ENCODE measurements at places on chromosomes 2 and 18. TPM values are rescaled to one million over a fixed set of nuclear protein-coding genes. Genes with fewer than 3 reads are reported as not detected.

Gene PROM2
- polyA plus RNA-seq = 44.5 TPM

GRCh38 chr18:69128978-69129377 lies 271.7 kb upstream of the DOK6 start:
- DNase-seq = no peak

- no peak for DNase-seq
Measured at GRCh38 chr2:69975853-69976462, 14.5 kb upstream of the ASPRV1 start.

- no peak for DNase-seq
Measured at GRCh38 chr2:100423631-100424030, 6.2 kb upstream of the CHST10 start.

Gene EMILIN2
- polyA plus RNA-seq = 14.5 TPM

Gene ASXL3
- 8.5 TPM for polyA plus RNA-seq

DNA sequence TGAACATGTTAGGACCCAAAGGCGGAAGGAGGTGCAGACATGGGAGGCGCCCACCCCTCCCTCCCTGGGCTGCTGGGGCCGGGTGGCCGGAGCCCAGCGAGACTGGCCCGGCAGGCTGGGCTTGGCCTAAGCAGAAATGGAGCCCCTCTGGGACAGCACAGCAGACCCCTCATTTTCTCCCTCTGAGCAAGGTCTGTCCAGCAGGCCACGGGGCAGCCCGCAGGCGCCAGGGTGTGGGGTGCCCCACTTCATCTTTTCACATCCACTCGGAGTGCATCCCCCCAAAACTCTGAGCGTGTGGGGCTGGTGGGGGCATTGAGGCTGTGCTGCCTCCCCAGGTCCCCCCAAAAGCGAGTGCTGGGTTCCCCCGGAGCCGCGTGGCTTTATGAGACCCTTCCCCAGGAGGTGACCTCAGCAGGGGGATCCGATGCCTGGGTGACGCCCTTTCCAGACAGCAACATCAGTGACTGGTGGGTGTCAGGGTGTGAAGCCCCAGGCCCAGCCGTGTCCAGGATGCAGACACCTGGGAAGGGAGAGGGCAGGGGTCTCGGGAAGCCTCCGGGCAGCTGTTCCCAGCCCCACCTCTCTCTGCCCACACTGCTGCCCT lies 36.7 kb upstream of the GPC1 start:
- no peak for DNase-seq

GRCh38 chr2:231174211-231174651 lies 24.2 kb upstream of the ARMC9 start:
- DNase-seq = no peak

- no peak for DNase-seq
Measured at GRCh38 chr18:53753601-53754000, 470.9 kb downstream of the MBD2 start.

Gene ALPG
- not detected for polyA plus RNA-seq

- no peak for DNase-seq
Measured at GRCh38 chr2:233165895-233166661, 85.4 kb upstream of the ATG16L1 start.

GRCh38 chr2:200748779-200749178 lies 62.9 kb upstream of the BZW1 start:
- no peak for DNase-seq

DNA sequence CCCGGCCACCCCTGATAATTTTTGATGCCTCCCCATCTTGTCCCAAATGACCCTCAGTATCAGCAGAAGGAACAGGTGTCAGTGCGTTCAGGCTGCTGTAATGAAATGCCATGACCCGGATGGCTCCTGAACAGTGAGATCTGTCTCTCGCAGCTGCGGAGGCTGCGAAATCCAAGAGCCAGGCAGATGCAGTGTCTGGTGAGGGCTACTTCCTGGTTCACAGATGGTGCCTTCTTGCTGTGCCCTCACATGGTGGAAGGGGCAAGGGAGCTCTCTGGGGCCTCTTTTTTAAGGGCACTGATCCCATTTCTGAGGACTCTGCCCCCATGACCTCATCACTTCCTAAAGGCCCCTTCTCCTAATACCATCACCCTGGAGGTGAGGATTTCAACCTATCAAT lies 152.2 kb downstream of the TWIST2 start:
- no peak for DNase-seq

DNA sequence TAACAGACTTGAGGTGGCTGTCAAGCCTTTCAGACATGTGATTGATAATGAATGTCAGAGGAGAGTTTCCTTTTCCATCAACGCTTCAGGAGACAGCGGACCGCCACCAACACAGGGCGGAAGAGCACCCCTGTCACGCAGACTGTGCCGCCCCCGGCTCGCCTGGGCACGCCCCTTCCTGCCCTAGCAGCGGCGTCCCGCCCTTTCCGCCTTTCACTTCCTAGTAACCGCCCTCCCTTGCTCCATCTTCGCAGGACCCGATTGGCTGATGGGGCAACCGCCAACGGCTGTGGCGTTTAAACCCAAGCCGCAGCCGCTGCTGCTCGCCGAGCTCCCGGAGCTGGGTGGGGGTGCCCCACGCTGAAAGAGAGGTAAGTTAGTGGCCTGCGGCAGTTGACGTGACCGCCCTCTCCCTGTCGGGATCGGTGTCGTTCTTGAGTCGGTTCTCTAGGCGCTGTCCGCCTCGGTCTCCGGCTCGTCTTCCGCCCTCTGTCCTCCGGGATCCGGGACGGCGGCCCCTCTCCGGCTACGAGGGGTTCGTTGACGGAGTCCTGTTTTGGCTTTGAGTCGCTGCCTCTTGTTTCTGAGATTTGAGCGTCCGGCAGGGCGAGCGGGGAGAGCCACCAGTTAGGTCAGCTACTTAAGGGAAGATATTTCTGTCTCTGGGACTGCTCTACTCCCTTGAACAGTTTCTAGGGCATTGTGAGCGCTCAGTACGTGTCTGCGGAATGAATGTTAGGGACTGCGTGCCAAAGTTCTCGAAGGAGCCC lies at the start of gene SGO2:
Gene SGO2, plus strand, starts transcription at position 326 of the 770 bp plus-strand sequence. CDS start 6,769 bp downstream, outside the sequence.
- peak; percentile 92 for DNase-seq

- DNase-seq = no peak
Measured at GRCh38 chr18:23547306-23547705, 39.0 kb downstream of the NPC1 start.

Gene SERPINB4
- 0.19 TPM for polyA plus RNA-seq

DNA sequence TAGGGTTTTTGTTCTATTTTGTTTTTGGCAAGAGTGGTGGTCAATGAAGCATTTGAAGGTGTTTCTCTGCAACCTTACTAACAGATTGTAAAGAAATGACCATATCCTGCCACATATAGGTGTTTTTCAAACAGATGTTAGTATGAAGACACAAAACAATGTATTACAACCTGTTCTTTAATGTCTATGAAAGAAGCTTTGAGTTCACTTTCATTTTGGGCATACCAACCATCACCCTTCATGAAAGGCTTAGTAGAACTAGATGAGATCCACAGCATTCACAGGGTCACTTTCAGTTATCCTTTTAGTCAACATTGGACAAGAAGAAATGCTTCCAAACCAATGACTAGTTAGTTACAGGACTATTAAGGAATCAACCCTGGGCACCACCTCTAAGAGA lies 95.1 kb downstream of the EHBP1 start:
- no peak for DNase-seq

DNA sequence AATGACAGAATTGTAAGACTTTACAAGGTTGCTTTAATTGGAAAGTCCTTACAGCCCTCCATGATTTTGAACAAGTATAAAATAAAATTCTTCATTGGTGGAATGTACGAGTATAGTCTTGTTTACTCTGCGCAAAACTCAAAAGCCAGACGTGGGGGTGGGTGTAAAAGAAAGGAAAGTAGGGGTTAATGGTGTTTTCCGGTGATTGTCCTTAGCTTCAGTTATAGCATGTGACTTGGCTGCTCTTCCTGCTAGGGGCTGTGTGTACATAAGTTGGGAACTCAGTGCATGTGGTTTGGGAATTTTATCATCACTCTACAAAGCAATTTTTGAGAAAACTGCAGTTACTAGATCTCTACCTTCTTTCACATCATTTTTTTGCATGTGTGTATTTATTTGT lies 82.4 kb upstream of the CAVIN2 start:
- DNase-seq = no peak

- DNase-seq = no peak
Measured at GRCh38 chr2:197975931-197976519, 171.6 kb downstream of the PLCL1 start.

- no peak for DNase-seq
Measured at GRCh38 chr18:46152436-46152807, 48.2 kb downstream of the HAUS1 start.

DNA sequence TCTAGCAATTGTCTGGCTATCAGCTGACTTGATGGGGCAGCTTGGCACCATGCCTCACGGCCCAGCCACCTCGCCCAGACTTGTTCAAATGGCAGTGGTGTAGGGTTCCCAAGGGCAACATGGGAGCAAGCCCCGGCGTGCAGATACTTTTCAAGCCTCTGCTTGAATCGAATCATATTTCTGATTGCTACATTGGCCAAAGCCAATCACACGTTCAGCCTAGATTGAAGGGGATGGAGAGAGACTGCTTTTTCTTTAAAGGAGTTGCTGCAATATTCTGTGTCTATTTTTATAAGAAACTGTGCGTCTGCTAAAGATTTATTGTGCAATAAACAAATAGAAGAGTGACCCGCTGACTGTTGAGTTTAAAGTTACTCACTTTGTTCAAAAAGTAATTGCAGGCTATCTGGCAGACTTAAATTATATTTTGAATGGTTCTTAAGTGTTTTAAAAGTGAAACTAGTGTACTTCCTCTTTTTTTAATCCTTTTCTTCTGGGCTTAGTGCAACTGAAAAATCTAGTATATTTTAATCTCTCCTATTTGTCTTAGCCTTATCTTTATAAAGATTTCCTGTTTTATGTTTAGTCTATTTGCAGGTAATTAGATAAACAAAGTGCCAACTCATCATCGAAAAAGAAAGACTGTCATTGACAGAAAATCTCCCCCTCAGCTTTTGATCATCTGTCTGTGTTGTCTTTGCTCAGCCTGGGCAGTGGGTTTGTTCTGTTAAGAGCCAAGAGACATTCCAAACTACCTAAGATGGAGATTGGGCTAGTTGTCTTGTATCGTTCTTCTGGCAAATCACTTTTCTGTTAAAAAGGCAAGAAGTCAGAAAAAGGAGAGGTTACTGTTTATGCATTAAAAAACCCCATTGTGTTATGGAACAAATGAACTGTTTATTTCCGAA lies 156.1 kb downstream of the TPGS2 start:
- peak; percentile 42 for DNase-seq
